ENCODE measurements at places on chromosomes 12 and 14.

DNA sequence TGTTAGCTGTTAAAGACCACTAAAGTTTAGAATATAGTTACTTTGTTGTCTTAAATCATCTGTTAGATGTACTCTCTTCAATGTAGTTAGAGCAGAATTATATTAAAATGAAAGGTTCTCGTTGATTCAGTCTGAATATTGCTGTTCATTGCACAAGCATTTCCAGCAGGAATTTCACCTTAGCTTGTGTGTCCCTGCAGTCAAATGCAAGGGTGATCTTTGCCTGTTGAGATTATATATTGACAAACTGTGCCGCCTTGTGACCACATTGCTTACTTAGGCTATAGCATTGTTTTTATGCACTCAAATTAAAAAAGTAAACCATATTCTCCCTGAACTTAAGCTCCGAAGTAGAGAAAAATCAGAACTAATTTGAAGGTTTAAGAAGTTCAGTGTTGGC, 39.5 kb downstream of the ATP2A2 start:
- DNase-seq, result no peak

GRCh38 chr12:82723093-82723492, 36.4 kb downstream of the TMTC2 start:
- no peak for DNase-seq

DNA sequence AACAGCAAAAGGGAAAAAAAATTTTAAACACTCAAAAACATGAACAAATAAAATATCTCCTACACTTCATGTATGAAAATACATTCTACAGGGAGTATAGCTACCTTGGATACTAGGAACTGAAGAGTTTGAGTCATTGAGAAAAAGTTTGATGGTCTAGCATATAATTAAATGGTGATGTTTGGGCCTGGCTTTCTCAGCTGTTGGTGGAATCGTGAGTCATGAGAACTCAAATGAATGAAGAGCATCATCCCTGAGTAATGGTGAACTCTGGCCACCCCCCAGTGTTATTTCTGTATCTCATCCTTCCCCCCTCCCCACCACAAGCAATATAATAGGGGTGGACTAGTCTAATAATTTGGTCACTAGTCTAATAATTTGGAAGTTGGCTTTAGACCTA, 6.7 kb upstream of the SLC6A15 start:
- no peak for DNase-seq

- no peak for DNase-seq
These were observed 241.0 kb upstream of the ATP2B1 start for GRCh38 chr12:89949457-89950195.

DNA sequence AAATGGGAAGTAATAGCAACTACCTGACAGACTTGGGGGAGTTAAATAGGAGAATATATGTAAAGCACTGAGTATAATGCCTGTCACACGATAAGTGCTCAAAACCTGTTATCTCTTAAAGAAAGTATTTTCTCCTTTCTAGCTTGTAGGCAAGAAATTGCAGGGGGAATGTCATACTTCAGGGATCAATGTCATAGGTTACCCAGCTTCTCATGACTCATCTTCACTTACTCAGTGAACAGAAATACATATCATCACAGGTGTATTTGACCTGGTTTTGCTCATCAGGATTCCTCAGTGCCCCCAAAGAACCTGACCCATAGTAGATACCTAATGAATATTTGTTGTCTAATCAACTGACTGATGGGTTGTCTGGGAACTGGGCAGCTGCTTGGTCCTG, 285.0 kb upstream of the ATP2B1 start:
- no peak for DNase-seq

DNA sequence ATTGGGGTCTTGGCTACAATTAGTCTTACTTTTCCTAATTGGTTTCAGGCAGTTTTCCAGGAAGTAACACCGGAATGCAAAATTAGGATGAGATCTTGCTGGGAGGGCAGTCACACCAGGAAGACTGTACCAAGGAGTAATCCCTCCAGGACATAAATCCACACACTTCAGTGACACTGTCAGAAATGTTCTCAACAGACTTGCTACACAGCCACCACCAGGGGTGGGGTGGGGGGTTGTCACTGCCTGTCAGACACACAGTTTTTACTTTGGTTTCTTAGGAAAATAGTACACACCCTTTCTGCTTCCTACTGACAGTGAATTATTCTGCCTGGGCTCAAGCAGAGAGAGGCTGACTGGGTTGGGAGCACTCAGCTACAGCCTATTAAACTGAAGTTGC, 102.9 kb upstream of the CCDC196 start:
- no peak for DNase-seq

DNA sequence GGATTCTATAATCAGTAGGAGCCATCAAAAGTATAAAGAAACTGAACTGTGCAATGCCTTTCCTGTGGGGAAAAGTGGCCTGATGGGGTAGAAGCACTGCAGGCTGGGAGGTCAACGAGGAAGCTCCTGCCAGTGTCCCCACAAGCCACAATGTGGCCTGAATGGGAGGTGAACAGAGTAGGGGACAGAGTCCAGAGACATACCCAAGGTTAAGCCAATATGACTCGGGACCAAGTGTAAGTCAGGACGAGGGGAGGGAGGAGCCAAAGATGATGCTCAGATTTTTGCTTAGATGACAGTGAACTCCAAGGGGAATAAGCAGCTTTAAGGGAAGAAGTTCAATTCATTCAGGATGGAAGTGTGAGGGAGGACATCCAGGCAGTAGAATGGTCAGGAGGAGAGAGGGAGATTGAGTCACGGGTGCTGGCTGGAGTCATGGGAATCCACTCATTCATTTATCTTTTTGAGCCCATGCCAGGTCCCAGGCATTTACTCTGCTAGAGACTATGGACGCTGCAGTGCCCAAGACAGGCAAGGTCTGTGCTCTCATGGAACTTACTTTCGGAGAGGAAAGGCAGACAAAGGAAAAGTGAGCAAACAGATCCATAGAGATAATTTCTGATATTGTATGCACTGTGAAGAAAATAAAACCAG, 29.1 kb downstream of the DPF3 start:
- no peak for DNase-seq

- DNase-seq, result no peak
These were observed 99.2 kb downstream of the SLC5A8 start for GRCh38 chr12:101110866-101111265.

GRCh38 chr14:94045101-94045500, 19.0 kb downstream of the OTUB2 start:
- DNase-seq, result no peak

GRCh38 chr12:124780752-124781685, 82.6 kb downstream of the SCARB1 start:
- DNase-seq, result no peak

- DNase-seq, result no peak
These were observed 140.1 kb downstream of the TMEM117 start for GRCh38 chr12:43976027-43976426.

GRCh38 chr12:113103756-113104450, 31.7 kb downstream of the RASAL1 start:
- DNase-seq, result no peak

DNA sequence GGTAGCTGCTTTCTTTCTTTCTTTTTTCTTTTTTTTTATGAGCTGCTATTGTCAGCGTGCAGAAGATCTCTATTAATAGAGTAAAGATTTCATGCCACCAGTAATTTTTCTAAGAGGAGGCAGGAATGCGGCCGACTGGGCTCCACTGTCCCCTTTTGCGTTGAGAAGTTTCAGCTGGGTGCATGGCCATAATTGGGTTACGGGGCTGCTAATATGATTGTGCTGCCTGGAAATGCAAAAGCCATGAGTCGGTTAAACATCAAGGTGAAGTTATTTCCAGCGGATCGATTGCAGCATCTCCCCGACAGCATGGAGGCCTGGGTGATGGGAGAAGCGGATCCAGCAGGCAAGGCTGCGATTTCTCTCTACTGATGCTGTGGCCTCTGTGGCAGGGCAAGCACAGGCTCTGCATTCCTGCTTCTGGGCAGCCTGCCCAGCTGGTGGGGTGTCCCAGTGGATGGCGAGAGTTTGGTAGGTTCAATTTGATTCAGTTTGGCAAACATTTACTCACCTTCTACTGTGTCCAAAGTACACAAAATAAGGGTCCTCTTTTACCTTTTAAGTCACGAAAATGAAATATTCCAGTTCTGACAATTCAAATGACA, 54.4 kb upstream of the PRMT8 start:
- DNase-seq, result no peak

GRCh38 chr12:52918351-52918750, 13.5 kb upstream of the KRT8 start:
- DNase-seq, result no peak

DNA sequence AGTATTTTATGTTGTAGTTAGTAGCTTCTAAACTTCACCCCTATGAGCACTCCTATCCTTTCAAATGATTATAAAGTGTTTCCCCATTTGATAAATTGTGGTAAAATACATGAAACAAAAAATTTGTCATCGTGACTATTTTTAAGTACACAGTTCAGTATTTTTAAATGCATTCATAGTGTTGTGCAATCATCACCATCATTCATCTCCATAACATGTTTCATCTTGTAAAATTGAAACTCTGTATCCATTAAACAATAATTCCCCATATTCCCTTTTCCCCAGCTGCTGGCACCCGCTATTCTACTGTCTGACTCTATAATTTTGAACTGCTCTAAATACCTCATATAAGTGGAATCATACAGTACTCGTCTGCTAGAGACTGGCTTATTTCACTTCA, 52.5 kb downstream of the ATP23 start:
- DNase-seq, result no peak

DNA sequence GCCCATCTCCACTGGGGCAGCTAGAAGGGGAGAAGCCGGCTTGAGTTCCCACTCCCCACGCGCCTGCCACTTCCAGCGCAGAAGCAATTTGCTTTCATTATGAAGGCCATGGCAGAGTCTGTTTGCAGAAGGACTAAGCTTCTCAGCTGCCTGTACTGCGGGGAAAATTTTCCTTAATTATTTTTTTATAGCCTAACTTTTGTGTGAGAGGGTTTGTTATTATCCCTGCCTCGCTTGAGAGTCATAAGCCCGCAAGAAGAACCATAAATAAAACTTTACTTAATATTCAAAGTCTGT, 56.0 kb upstream of the DLK1 start:
- no peak for DNase-seq

DNA sequence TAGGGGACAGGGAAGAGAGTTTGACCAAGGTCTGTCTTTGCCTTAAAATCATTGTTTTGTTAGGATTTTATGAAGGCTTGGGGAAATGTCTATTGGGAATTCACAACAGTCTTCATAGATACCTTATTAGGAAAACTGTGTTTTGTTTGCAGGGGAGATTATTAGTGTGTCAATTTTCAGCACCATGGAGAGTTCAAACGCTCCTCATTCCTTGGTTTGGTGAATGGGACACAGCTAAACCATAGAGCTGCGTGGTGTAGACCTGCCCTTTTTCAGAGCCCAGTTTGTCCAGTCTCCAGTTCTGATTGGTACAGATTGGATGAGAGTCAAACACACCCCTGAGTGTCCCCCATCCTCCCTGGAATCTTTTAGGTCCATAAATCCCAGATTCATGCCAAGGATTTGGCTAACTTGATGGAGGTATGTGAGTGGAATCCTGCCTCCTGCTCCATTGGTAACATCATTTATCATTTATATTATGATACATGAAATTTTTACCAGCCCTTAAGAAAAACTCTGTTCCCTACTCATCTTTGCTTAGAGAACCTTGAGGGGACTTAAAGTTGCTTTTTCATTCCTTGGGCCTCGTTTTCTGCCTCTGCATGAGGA, 12.0 kb downstream of the NGDN start:
- DNase-seq, result no peak

DNA sequence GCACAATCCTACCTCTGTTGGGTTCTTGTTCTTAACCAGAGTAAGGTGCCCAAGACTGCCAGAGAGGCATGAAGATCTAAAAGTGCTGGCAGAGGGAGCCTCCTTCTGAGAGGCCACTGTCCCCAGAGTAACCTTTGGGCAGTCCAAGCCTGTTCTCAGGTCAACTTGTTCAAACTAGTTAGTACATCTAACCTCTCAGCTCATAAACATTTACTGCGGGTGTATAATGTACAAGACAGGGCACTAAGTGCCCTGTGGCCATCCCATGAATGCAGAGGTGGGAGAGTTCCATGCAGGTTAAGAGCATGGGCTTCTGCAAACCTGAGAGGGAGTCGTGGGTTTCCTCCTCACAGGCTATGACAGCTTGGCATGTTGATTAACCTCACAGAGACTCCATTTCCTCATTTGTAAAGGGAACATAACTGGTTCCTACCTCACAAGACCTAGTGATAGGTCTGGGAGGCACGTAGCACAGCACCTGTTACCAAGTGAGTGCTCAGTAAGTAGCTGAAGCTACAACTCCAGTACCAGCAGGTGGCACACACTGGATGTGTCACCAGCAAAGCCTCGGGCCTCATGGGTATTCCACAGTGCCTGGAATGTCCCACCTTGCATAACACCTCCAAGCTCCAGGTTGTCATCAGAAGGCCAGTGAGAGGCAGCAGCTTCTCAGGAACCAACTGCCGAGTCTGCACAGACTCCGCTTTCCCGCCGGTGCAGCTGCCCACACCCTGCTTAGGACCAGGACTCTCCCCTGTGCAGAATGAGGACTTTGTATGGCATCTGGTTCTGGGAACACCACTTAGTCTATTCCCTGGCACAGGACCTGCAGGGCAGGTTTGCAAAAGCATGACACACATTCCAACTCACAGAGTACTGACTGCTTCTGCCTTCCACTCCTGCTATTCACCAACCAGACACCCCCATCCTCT, 4.4 kb downstream of the VDR start:
- no peak for DNase-seq

DNA sequence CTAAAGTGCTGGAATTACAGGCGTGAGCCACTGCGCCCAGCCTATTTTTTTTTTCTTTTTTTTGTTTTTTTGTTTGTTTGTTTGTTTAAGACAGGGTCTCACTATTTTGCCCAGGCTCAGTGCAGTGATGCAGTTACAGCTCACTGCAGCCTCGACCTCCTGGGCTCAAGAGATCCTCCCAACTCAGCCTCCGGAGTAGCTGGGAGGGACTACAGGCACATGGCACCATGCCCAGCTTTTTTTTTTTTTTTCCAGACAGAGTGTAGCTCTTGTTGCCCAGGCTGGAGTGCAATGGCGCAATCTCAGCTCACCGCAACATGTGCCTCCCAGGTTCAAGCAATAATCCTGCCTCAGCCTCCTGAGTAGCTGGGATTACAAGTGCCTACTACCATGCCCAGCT, 5.8 kb upstream of the ITFG2 start:
- DNase-seq, result no peak

GRCh38 chr14:53855574-53855973, 101.1 kb downstream of the BMP4 start:
- DNase-seq, result no peak

- no peak for DNase-seq
These were observed 11.8 kb upstream of the PLEKHG3 start for GRCh38 chr14:64692189-64692985.

GRCh38 chr14:47194055-47194454, 481.4 kb downstream of the MDGA2 start:
- DNase-seq, result no peak

GRCh38 chr12:126936181-126936851, 1330.7 kb upstream of the TMEM132C start:
- DNase-seq, result no peak

GRCh38 chr12:5807090-5807414, 138.0 kb downstream of the ANO2 start:
- DNase-seq, result no peak

GRCh38 chr12:122486805-122487426, 13.8 kb downstream of the ZCCHC8 start:
- no peak for DNase-seq

Measured in activated CD8-positive, alpha-beta memory T cell treated with anti-CD3 and anti-CD28 coated beads for 1 hour (primary cell).